ENCODE measurements at places on chromosomes 11 and 22.

GRCh38 chr11:57648801-57649735 is 644 bp downstream of the YPEL4 start:
- peak; percentile 45 for DNase-seq

GRCh38 chr22:44893731-44894080 is 116.1 kb downstream of the PHF21B start:
- DNase-seq = no peak

GRCh38 chr11:76049511-76049910 is 156.8 kb downstream of the WNT11 start:
- DNase-seq = peak; percentile 39

DNA sequence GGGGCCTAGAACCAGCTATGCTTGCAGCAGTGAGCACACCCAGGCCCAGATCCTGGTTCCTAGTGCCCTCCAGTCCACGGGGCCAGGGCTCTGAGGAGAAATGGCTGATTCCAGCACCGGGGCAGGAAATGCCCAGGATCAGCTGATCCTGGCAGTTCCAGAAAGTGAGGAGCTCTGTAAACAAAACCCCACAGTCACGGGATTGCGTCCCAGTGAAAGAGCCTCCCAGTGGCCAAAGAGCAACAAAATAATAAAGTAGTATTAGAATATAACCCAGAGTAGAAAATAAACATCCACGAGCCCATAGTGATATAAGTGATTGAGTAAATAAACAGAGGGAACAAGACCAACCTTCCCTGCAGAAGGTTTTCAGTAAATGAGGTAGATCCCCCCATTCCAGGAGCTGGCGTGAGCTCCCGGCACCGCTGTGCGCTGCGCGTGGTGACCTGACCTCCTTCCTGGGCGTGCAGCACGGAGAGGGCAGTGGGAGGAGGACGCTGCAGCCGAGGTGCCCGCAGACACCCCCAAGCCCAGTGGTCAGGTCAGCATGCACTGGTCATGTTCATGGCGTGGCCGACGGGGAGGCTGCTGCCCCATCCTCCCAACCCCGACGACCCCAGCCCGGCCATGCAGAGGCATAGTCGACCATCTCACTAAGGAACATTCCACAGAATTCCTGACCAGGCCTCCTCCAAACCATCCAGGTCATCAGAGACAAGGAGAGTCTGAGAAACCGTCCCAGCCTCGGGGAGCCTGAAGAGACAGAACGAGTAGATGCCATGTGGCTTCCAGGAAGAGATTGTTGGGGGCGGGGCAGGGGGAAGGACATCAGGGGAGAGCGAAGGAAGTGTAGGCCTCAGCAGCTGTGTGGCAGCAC is 19.8 kb downstream of the PTDSS2 start:
- DNase-seq = peak; percentile 92

DNA sequence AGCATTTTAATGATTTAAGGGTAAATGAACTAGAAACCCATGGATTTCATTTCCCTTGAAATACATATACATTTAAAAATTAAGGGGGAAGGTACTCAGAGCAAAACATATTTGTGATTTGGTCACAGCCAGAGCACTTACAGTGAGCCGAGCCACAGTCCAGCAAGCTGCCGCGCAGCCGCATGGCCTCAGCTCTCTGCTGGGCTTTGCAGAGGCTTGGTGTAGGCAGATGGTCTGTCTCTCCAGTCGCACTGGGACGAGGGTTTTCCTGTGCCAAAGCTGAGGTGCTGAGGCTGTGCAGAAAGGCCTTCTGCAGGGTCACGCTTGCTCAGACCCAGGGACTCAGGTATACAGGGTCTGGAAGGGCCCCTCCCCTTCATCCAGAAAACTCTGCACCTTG is 367.3 kb downstream of the OPCML start:
- DNase-seq = no peak

GRCh38 chr11:21109341-21109740 is 440.0 kb downstream of the NELL1 start:
- no peak for DNase-seq

DNA sequence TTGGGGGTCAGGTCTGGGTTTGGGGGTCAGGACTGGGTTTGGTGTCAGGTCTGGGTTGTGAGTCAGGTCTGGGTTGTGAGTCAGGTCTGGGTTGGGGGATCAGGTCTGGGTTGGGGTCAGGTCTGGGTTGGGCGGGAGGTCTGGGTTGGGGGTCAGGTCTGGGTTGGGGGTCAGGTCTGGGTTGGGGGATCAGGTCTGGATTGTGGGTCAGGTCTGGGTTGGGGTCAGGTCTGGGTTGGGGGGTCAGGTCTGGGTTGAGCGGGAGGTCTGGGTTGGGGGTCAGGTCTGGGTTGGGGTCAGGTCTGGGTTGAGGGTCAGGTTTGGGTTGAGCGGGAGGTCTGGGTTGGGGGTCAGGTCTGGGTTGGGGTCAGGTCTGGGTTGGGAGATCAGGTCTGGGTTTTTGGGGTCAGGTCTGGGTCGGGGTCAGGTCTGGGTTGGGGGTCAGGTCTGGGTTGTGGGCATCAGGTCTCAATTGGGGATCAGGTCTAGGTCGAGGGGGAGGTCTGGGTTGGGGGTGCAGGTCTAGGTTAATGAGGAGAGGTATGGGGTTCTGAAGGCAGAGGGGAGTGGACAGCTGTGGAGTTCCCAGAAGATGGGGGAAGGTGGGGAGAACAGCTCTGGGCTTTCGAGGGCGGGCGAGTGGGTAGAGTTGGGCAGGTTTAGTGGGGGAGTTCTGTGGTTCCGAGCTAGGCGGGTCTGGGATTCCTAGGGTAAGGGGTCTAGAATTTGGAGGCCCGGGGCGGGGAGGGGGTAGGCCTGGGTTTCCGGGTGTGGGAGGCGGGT is 629 bp downstream of the TTLL8 start:
- no peak for DNase-seq

All from GM03348 (cell line).